Glomerular endothelial cell (primary cell): ENCODE measurements at places on chromosomes 7 and 10. TPM values are rescaled to one million over a fixed set of nuclear protein-coding genes. Genes with fewer than 3 reads are reported as not detected.

ITPRID1 gene
- not detected in 2 replicates for total RNA-seq

EPHB6 gene
- 3.5 and 3.8 TPM in 2 replicates for total RNA-seq

PAPSS2 gene
- 63.9 and 109 TPM in 2 replicates for total RNA-seq

SMKR1 gene
- total RNA-seq: 2.0 TPM in 1 of 2 replicates, not detected in the other

MBLAC1 gene
- total RNA-seq: 2.3 and 3.9 TPM in 2 replicates

- no peak for DNase-seq
Observed at GRCh38 chr10:69801434-69802315, at the start of gene COL13A1. TSS of gene COL13A1 (plus strand) at chr10:69801906. CDS start at chr10:69802424, 518 bp downstream.

DNA sequence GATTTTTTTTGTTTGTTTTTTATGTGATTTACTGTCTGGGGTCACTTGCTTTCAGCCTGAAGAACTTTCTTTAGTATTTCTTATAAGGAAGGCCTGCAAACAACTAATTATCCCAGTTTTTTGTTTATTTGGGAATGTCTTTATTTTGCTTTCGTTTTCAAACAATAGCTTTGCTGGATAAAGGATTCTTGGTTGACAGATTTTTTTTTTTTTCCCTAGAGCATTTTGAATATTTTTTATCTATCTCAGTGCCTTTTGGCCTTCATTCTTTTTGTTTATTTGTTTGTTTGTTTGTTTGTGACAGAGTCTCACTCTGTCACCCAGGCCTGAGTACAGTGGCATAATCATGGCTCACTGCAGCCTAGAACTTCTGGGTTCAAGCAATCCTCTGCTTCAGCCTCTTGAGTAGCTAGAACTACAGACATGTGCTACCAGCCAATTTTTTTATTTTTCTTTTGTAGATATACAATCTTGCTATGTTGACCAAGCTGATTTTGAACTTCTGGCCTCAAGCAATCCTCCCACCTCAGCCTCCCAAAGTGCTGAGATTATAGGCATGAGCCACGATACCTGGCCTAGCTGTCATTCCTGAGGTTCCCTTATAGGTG, 46.3 kb upstream of the FZD9 start:
- no peak for DNase-seq

DNA sequence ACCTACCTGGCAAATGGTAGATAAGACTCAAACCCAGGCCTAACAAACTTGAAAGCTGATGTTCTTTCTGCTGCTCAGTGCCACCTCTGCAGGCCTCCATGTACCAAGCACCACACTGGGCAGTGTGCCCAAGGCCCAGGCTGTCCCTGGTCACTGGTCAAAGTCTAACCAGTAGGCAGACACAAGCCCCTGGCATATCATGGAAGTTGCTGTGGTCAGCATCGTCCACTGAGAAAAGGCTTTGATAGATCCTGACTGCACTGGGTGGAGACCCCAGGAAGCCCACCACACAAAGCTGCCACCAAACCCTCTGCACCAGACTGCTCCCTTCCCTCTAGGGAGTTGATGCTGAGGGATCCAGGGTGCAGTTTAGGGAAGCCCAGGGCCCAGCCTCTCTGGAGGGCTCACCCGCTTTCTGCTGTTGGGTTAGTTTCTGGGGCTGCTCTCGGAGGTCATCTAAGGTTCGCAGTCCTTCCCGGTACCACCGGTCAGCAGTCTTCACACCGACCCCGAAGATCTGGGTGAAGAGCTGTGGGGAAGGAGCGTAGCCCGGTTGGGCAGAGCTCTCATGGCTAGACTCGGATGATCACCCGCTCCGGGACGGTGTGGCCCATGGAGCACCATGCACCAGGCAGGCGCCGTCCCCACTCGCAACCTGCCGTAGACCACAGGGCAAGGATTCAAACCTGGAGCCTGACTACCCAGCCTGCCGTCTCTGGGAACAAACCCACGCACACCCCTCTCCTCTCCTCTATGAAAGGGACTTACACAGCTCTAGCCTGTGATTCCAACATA, 6.0 kb downstream of the POLM start:
- no peak for DNase-seq

DNA sequence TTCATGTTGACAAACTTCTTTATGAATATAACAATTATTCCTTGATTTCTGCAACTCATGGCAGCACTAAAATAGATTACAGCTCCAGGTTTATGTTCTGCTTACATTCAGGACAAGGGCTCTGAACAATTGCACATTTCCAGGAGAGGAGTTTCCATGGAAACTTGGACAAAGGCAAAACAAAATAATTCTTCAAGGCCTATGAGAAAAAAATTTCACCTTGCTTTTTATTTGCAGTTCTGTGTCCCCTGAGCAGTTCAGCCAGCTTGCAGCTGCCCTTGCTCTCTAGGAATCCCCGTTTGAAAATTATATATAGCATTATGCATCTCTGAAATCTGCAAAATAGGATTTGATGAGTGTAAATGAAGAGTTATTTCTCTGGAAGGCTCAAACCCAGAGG, 71.7 kb downstream of the ARL4A start:
- peak; percentile 52 for DNase-seq

- no peak for DNase-seq
Observed at GRCh38 chr7:133556048-133556447, 303.2 kb downstream of the EXOC4 start.

DNA sequence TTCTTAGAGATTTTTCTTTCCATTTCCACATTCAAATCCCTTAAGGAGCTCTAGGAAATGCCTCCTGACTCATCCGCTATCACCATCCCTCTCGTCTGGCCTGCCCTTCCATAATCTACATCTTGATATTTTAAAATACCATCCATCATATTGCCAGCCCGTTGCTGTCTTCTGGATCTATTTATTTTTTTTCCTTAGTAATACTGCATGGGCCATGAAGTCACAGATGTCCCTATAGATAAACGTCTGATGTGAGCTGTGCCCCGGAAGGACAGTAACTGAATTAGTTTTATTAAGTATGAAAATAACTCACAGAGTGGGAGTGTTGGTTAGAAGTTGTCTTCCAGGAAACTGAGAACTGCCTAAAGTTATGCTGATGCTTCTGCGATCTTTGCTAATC, 76.2 kb downstream of the KLF6 start:
- DNase-seq: no peak

GRCh38 chr7:22251281-22251680, 105.7 kb downstream of the RAPGEF5 start:
- no peak for DNase-seq

DNA sequence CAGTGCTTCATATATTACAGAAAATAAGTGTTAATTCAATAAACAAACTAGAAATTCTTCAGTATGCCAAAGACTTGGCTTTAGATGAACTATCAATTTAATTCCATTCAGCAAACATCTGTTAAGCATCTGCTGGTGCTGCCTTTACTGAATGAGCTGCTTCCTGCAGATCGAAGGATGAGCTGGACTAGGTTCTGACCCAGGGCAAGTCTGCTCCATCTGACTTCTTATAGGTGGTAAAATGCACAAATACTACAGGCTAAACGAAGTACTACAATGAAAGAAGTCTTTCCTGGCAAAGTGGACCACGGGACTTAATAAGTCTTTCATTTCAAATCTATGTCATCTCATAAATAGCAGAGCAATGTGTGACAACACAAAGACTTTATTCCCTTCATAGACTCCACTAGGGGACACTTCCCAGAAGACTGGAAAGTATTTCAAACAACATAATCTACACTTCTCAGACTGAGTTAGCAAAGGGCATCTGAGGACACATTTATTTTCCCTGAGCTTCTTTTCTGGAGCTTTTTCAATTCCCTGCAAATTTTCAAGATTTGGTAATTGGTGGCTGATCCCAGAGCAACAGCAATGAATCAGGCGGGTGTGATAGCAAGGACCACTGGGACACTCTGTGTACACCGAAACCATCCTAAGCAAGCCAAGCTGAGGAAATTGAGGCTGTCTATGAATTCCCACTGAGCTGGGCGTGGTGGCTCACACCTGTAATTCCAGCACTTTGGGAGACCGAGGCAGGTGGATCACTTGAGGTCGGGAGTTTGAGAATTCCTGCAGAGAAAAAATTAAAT, 108.9 kb upstream of the FRMD4A start:
- no peak for DNase-seq

GRCh38 chr7:152451356-152451755, 15.6 kb upstream of the KMT2C start:
- DNase-seq: no peak

- DNase-seq: no peak
Observed at GRCh38 chr10:131354380-131354779, 42.9 kb upstream of the TCERG1L start.

- DNase-seq: no peak
Observed at GRCh38 chr10:131892806-131893675, 7.8 kb upstream of the PPP2R2D start.

GRCh38 chr10:12707461-12708185, 293.9 kb downstream of the CCDC3 start:
- DNase-seq: peak; percentile 96

DNA sequence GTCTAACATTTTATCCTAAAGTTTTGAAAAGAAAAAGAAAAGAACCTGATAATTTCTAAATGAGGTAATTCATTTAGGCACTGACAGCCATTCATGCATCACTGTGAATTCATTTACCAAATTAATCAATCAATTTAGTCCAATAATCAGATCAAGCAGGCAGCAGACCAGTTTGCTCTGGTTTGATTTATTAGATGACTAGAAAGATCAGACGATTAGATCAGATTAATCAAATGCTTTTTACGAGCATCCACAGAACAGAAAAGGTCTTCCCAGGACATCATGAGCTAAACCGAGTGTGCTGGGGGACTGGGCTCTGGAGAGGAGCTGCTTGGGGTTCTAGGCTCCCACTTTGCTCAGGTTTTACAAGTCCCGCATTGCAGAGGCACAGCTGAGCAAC, 226.5 kb upstream of the MYO3A start:
- no peak for DNase-seq

DNA sequence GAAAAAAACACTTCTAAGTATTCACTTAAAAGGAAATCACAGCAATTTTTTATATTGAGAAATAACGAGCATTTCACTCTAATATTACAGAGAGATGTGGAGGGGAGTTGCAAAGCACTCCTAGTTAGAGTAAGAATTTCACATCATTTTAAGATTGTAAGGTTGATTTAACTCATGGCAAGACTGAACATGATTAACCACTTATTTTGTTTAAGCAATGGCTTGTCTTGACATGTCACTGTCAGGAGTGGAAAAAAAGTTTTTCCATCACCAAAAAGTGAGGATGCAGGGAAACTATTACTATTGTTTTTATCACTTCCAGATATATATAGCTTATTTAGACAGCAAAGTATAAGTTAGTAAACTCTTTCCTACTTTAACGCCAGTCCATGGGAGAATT, 27.1 kb downstream of the CD36 start:
- DNase-seq: no peak

DNA sequence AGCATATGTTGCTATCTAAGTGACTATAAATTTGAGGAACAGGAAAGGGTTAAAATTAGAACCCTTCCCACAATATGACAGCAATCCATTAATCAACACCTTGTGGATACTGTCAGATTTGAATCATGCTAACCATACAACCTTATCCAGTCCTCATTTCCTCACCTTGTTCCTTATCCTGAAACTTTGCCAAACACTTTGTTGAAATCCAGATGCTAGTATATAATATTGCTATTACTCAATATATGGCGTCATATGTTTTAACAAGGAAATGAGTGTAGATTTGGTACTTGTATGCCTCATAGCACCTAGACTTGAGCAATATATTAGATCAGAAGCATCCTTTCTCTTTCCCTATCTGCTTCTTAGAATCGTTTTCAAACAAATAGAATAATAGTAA, 66.3 kb upstream of the SLC25A13 start:
- DNase-seq: no peak

DNA sequence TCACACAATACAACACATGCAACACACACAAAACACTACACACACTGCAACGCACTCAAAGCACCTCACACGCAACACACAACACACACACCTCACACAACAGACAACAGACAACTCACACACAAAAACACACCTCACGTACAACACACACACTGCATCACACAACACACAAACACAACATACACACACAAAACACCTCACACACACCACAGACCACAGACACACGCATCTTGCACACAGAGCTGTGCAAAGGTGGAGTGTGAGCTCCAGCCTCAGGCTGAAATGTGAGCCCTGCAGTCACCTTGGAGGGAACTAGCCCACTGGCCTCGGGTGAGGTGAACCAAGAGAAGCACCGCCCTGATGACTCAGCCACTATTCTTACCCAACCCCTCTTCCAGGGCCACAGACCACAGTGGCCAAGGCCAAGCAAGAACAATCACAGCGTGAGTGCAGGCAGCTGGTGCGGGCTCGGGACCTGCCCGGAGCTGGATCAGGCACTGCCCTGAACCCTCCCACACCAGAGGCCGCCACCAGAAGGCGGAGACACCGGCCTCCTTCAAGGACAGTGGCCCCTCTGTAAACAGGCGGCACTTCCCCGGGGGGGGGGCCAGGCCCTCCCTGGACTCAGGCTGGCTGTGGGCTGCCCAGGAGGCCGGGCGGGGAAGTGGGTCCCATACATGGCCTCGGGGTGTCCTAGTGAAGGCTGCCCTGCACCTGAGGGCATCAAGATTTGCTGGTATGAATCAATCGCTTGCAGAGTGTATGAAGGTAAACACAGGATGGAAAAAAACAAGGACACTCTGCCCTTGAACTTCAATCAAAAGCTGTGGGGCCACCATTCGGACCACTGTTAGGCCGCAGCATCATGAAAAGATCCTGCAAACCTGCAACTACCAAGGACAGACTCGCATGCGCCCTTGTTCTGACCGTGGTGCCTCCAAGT, 106.7 kb downstream of the TNS3 start:
- no peak for DNase-seq

DNA sequence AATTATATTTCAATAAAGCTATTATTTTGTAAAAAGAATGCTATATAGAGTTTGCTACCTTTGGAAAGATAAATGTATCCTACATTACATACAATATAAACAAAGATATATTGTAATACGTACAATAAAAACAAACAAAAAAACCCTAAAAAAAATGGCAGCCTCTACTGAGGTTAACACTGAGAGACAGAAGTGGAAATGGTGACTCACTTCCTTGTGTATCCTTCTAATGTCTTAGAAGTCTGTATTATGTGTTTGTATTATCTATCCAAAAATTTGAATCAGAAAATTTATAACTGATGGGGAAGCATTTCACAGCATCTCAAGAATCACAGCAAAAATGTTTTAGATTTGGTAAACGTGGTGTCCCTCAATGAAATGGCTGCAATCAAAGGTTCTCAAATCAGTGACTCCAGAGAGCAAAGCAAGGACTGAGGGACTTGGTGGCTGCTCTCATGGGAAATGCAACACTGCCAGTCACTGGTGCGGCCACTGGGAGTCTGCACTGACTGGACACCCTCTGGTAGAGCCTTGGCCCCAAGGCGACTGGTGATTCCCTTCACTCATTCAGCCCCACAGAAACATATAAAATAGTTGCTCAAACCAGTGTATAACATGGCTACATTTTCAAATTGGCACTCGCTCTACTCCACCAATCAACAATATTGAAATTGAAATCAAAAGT, 53.8 kb downstream of the PANK1 start:
- no peak for DNase-seq

DNA sequence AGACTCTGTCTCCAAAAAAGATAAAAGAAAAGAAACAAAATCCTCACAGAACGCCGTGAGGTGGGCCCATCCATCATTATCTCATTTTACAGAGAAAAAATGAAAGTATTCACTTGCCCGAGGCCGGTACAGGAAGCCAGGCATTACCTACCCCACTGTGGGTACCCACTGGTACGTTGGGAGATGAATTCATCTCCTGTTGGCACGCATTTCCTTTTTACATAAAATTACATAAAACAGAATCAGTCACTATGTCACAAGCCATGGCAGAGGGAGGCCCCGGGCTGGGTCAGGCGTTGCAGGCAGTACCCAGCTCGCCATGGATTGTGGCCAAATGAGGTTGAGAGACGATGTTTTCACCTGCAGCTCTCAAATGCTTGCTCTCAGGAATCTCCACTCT, 38.6 kb upstream of the TNRC18 start:
- no peak for DNase-seq
